ENCODE measurements at places on chromosomes 6 and 20. TPM values are rescaled to one million over a fixed set of nuclear protein-coding genes. Genes with fewer than 3 reads are reported as not detected.
A peak's percentile ranks its signal among the peaks of the same experiment; 100 is the strongest.

DNA sequence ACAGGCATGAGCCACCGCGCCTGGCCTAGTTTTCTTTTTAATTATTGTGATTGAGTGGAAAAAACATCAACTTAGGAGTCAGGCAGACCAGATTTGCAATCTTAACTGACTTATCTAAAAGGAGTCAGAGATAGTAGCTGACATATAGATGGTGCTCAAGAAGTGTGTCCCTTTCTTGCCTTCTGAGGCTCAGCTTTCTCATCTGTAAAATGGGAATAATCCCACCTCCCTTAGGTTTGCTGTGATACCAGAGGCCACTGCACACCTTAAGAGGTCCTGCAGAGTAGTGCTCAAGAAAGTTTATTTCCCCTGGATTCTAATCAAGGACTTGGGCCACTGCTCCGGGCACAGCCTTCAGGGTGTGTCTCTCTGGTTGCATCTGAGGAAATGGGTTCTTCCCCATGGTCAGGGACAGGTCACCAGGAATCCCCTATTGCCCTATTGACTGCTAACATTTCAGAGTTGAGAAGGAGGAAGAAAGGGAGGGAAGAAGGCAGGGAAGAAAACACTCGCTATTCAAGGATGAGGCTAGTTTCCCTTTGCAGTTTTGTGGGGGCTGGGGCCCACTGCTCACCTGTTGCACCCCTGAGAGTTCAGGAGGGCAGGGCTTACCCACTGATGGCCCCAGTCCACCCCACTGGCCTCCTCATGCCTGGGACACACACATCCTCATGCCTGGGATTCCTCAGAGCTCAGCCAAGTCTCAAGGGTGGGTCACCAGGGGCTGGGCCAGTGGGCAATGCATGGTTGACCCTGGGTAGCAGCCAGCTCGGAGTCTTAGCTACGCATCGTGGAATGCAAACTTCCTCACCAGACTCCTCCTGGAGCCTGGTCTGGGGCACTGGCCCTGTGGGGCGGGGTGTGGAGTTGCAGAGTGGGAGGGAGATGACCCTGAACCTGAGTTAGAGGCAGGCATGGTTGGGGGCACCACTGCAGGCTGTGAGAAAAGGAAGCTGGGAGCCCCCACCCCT is 21.2 kb downstream of the C6orf132 start:
- peaks cover 43% of the 10 kb centered on the region for H3K36me3 ChIP-seq
- peak overlapping the region; percentile 76 for H3K27ac ChIP-seq
- peak; percentile 46 for DNase-seq
- H3K4me1 ChIP-seq = peaks cover 60% of the 10 kb centered on the region
- H3K4me3 ChIP-seq = no peak overlapping the region
- no peaks in the 10 kb centered on the region for H3K27me3 ChIP-seq

- no peaks in the 10 kb centered on the region for H3K4me1 ChIP-seq
- no peaks in the 10 kb centered on the region for H3K36me3 ChIP-seq
- no peaks in the 10 kb centered on the region for H3K27me3 ChIP-seq
- DNase-seq = no peak
- no peak overlapping the region for H3K4me3 ChIP-seq
- no peak overlapping the region for H3K27ac ChIP-seq
Observed at GRCh38 chr6:91127752-91128151, 540.9 kb upstream of the MAP3K7 start.

GRCh38 chr6:52416629-52417151 is 3.5 kb upstream of the EFHC1 start:
- H3K4me1 ChIP-seq = peaks cover 11% of the 10 kb centered on the region
- H3K36me3 ChIP-seq = no peaks in the 10 kb centered on the region
- H3K4me3 ChIP-seq = no peak overlapping the region
- no peaks in the 10 kb centered on the region for H3K27me3 ChIP-seq
- DNase-seq = peak; percentile 74
- no peak overlapping the region for H3K27ac ChIP-seq

Gene KCNQ5
- polyA plus RNA-seq = 3.4 TPM

Gene HS3ST5
- polyA plus RNA-seq = 2.4 TPM

Gene EFCAB8
- polyA plus RNA-seq = 0.25 TPM

Gene LY6G6D
- 0.19 TPM for polyA plus RNA-seq

Gene GNAS-AS1
- polyA plus RNA-seq = 0.40 TPM

Gene RBPJL
- polyA plus RNA-seq = not detected

Data from large intestine (tissue), 12 donors.